ENCODE measurements at places on chromosomes 16 and 17.

DNA sequence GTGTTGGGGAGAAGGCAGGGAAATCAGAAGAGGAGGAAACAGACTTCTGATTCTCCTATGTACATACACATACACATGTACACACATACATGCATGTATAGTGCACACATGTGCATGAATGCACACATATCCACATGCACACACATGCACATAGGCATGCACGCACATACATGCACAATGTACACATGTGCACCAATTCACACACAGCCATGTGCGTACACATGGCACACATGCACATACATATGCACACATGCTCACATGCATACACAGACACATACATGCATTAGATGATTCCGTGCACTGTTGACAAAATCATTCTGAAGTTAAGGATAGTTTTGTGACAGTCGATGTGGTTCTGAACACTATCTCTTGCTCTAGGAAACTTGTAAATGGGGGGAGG, 214.0 kb upstream of the CDH13 start:
- no peak overlapping the region for H3K4me3 ChIP-seq
- no peak for DNase-seq
- H3K27me3 ChIP-seq, result no peaks in the 10 kb centered on the region
- no peak overlapping the region for H3K27ac ChIP-seq
- H3K4me1 ChIP-seq, result no peaks in the 10 kb centered on the region
- no peaks in the 10 kb centered on the region for H3K36me3 ChIP-seq

DNA sequence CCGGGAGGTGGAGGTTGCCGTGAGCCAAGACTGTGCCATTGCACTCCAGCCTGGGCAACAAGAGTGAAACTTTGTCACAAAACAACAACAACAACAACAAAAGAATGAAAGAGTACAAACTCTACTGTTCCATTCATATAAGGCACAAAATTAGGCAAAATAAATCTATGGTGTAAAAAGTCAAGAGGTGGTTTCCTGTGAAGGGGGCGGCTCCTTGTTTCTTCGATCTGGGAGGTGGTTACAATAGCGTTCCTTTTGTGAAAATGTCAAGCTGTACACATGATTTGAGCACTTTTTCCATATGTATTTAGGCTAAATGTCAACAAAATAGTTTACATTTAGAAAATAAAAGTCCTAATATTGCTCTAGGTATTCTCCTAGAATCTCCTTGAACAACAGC, 6.9 kb downstream of the SIAH1 start:
- H3K27ac ChIP-seq, result no peak overlapping the region
- no peak overlapping the region for H3K4me3 ChIP-seq
- peaks cover 9% of the 10 kb centered on the region for H3K4me1 ChIP-seq
- no peak for DNase-seq
- H3K36me3 ChIP-seq, result no peaks in the 10 kb centered on the region

GRCh38 chr16:65991149-65991701, 375.3 kb upstream of the CDH5 start:
- H3K27ac ChIP-seq, result no peak overlapping the region
- DNase-seq, result no peak
- peaks cover 4% of the 10 kb centered on the region for H3K27me3 ChIP-seq
- H3K36me3 ChIP-seq, result no peaks in the 10 kb centered on the region
- no peak overlapping the region for H3K4me3 ChIP-seq
- no peaks in the 10 kb centered on the region for H3K4me1 ChIP-seq

DNA sequence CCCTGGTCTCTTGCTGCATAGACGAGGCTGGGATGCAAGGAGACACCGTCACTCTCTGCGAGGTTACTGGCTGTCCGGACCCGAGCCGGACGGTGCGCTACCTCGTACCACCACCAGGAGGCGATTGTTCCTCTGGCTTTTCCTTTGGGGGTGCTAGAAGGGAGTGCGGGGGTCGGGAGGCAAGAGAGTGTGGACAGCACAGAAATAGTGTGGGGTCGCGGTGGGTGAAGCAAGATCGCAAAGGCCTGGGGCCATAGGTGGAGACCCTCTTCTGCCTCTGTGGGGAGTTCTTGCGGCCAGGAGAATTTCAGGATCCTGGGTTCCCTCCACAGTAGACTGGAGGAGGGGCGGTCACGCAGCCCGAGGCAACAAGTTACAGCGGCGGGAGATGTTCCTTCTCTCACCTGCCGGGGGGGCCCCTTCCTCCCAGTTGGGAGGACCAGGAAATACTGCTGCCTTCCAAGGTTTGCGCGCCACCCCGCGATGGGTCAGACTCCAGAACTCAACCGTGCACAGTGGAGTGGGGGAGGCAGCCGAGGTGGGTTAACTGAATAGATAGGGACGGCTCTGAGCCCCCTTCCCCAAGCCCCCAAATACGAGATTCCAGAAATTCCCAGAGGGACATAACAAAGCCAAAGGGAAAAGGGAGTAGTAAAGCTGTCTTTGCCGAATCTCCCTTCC, 6.9 kb downstream of the PHOSPHO1 start:
- H3K27ac ChIP-seq, result no peak overlapping the region
- peaks cover 52% of the 10 kb centered on the region for H3K4me1 ChIP-seq
- peaks cover 16% of the 10 kb centered on the region for H3K36me3 ChIP-seq

DNA sequence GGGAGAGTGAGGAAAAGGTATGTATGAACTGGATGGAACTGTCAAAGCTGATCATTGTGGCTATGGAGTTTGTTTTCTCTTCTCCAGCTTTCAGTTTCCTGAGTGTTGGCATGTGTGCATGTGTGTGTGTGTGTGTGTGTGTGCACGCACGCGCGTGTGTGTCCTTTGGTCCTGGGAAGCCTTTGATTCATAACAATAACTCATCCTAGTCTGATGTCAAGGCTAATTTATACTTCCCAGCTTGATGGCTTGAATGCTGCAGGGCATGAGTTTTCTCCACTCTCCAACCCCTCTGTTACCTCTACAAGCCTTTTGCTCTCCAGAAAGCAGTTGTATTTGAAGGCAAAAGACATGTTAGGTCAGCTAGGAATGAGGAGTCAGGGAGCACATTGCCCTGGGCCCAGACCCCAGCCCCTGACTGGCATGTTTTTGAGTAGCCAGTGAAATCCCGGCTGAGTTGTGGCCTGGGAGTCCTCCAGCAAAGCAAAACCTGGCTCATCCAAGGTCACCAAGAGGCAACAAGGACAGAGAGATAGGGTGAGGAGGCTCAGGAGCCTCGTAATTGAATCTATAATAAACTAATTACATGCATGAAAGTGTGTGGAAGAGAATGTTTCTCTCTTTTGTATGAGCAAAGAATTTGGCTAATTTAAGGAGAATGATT, 8.9 kb upstream of the CDC42EP4 start:
- H3K27me3 ChIP-seq, result no peaks in the 10 kb centered on the region
- no peaks in the 10 kb centered on the region for H3K36me3 ChIP-seq
- H3K4me3 ChIP-seq, result no peak overlapping the region
- no peak for DNase-seq

- no peak overlapping the region for H3K27ac ChIP-seq
- H3K36me3 ChIP-seq, result no peaks in the 10 kb centered on the region
- H3K4me3 ChIP-seq, result no peak overlapping the region
- peaks cover 28% of the 10 kb centered on the region for H3K4me1 ChIP-seq
Observed at GRCh38 chr17:75908201-75908600, 3.5 kb upstream of the MRPL38 start.

GRCh38 chr16:11208916-11209665, 46.9 kb downstream of the SOCS1 start:
- no peaks in the 10 kb centered on the region for H3K36me3 ChIP-seq
- H3K4me1 ChIP-seq, result peaks cover 21% of the 10 kb centered on the region
- no peak overlapping the region for H3K4me3 ChIP-seq
- H3K27ac ChIP-seq, result no peak overlapping the region
- H3K27me3 ChIP-seq, result peaks cover 2% of the 10 kb centered on the region
